Endothelial cell (in vitro differentiated cells): ENCODE measurements at places on chromosomes 12 and 14.
A peak's percentile ranks its signal among the peaks of the same experiment; 100 is the strongest.

- no peak for DNase-seq
Measured at GRCh38 chr12:87074781-87075180, 818.6 kb upstream of the MGAT4C start.

GRCh38 chr12:57844709-57845477, 1.6 kb downstream of the CTDSP2 start:
- peak; percentile 37 for DNase-seq

- DNase-seq = no peak
Measured at GRCh38 chr12:8991371-8992345, 2.3 kb downstream of the KLRG1 start.

- no peak for DNase-seq
Measured at GRCh38 chr12:49017891-49018260, 700 bp downstream of the PRKAG1 start.

GRCh38 chr12:57754411-57755193, at the start of gene MARCHF9:
TSS of gene MARCHF9 (plus strand) at chr12:57755103. CDS start at chr12:57755529, 426 bp downstream.
- DNase-seq = no peak

DNA sequence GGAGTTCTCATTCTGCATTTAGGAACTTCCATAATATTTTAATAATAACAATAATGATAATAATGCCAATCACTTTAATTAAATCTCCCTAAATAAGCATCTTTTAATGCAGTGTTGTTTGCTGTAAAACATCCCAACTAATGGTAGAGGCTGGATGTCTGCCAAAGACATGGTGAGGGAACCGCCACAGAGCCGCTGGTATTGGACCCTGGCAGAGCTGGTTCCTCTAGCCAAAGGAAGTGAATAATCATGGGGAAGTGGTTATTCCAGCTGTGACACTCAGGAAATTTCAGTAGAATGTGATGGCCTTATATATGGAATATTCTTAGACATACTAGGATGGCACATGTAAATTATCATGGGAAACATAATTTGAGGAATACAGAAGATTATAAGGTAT, 483.3 kb downstream of the ZFP36L1 start:
- no peak for DNase-seq

DNA sequence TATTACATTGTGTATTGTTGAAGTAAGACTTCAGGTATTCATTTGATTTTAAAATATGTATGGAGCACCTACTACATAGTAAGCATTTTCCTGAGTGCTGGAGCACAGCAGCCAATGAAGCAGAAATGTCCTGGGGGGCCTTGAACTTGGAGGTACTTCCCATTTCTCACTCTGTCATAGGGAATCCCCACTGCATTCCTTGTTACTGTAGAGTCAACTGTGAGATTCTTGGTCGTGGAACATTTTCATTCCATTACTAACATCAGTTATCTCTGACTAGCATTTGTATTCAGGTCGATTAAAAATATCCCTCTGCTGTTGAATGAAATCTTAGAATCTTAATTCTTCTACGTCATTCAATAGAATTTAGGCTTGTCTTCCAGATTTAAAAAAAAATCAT, 66.7 kb downstream of the PDE3A start:
- no peak for DNase-seq

GRCh38 chr14:77032491-77032843, 4.0 kb upstream of the IRF2BPL start:
- no peak for DNase-seq

DNA sequence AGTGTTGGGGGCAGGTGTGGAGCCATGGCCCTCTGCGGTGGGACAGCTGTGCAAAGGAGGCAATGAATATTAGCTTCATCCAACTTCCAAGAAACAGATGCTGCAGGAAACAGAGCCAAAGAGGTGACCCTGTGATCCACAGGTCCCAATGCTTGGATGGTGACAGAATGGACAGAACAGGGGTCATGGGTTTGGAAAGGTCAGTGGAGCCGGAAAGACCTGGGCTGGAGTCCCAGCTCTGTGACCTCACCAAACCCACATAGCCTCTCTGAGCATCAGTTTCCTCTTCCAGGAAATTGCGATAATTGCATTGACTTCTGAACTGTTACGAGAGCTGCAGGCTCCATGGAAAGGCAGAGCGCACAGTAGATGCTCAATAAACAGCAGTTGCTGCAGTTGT, 110.2 kb upstream of the GSC start:
- DNase-seq = no peak

DNA sequence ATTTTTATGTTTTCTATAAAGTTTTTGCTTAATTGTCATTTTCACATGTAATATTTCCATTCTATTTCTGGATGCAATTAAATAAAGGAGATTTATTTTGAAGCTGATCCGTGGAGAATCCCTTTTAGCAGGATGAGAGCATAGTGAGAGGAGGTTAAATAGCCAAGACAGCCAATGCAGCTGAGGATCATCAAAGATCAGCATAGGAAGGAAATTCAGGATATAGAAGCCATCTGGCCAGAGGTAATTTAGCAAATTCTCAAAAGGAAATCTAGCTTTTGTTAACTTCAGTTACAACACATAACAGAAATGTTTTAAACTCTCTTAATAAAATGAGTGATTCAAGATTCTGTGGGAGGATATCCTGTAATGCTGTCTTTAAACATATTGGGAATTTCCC, 122.8 kb upstream of the PDE3A start:
- no peak for DNase-seq

- no peak for DNase-seq
Measured at GRCh38 chr12:63821781-63822251, 22.7 kb upstream of the SRGAP1 start.

GRCh38 chr14:103084021-103084919, at the start of gene LBHD2:
TSS of gene LBHD2 (plus strand) at chr14:103084210. CDS start at chr14:103086013, 1,803 bp downstream.
- peak; percentile 39 for DNase-seq

- DNase-seq = no peak
Measured at GRCh38 chr14:67986131-67986841, 166.7 kb downstream of the RAD51B start.

- no peak for DNase-seq
Measured at GRCh38 chr12:58503731-58504130, 416.6 kb downstream of the LRIG3 start.

DNA sequence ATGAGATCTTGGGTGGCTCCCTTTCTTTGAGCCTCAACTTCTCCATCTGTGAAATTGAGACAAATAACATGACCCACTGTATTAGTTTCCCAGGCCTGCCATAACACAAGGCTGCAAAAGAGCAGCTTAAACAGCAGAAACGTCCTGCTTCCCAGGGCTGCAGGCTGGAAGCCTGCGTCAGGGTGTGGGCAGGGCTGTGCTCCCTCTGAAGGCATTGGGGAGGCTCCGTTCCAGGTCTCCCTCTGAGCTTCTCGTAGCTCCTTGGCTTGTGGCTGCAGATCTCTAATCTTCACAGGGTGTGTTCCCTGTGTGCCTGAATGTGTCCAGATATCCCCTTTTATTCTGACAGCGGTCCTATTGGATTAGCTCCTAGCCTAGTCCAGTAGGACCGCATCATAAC, 147.1 kb downstream of the VRK1 start:
- DNase-seq = no peak

GRCh38 chr12:110234755-110235154, 46.3 kb upstream of the ATP2A2 start:
- no peak for DNase-seq

DNA sequence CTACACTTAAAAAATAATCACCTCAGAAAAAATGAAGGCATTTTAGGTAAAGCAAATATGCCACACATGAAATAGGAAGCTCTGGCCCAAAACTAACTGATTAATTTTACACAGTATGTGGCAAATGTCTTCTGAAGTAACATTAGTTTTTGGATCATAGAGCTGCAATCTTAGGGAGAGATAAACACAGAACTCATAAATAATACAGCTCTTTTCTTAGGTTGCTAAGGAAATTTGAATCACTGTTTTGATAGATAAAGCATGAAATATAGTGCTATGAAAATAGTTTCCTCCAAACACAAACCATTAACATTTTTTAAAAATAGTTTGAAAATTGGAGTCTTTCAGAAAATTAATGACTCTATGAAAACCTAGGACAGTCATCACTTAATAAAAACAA, 15.0 kb downstream of the RASSF9 start:
- DNase-seq = no peak

DNA sequence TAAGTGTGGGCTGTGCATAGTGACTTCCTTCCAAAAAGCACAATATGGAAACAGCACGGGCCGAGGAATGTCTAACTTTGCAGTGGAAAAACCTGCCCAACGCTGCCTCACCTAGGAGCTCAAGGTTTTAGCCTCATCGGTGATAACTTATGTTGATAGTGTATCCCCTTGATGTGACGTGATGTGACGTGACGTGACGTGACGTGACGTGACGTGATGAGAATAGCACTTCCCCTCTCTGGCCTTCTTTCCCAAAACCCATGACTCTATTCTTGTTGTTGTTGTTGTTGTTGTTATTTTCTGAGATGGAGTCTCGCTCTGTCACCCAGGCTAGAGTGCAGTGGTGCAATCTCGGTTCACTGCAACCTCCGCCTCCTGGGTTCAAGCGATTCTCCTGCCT, 64.5 kb downstream of the KCNK13 start:
- no peak for DNase-seq

DNA sequence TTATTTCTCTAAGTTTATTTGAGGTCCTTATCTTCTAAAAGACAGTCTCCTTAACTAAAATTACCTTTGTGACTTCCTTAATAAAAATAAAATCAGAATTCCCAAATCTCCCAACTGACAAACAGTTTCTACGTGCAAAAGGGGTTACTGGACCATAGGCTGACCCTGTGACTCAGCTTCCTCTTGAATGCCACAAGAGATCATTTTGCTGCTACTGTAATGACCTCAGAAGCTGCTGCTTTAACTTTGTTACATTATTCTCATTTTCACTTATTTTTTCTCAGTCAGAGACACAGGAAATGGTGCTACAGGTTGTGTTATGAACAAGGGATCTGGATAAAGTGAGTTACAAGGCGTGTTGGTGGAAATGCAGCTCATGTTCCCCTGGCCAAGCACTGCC, 132.2 kb upstream of the TMTC2 start:
- DNase-seq = no peak

DNA sequence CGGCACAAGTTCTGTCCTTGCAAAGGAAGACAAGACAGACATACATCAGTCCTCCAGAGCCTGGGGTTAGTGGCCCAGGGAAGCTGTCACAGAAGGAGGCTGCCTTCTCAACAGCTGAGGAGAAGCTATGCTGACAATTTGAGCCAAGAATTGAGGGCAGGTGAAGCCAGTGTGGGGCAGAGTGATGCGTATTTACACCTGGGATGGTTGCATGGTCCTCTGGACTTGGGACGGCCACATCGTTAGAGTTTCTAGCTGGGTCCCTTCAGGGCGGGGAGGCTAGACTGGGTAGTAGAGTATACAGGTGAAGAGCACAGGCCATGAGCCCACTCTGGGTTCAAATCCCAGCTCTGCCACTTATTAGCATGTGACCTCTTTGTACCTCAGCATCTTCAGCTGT, 16.5 kb downstream of the KRT85 start:
- DNase-seq = no peak

DNA sequence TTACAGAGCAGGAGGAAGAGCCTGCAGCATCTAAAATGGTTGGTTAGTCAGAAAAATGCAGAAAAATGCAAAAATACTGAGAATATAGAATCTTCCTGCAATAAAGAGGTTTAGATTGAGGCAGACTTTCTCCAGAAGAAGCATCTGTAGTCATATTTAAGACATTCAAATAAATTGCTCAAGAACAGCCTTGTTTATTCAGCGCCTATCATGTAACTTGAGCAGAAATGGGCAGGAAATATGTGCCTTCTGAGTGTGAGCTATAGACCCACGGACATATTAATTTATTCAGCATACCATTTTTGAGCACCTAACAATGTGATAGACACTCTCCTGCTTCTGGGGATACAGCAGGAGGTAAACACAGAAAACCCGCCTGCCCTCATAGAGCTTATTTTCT, 102.0 kb upstream of the HIF1A start:
- no peak for DNase-seq

- DNase-seq = no peak
Measured at GRCh38 chr14:70660967-70661893, 19.5 kb downstream of the TTC9 start.

DNA sequence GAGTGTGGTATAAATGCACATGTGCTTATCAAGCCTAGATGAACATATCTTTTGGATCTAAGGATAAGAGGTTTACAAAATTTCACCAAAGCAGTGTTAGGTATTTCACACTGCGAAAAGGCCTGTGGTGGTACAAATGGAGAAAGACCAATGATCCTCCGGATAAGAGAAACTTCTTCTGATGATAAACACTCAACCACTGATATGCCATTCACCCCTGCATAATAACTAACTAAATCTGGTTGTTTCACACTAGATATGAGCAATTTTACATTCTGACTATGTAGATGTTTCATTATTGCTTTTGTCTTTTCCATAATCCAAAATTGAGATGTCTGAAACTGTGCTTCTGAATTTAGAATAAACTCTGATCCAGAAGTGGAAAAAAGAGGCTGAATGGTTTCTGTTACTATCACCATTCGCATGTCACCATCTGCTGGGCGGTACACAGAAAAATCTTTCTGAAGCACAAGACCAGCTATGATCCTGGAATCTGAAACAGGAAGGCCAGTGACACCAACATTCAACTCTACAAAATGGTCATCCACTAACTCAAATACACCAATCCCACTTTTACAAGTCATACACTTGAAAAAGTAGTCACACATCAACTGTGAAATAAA, 1.3 kb downstream of the BBS10 start:
- no peak for DNase-seq

- DNase-seq = no peak
Measured at GRCh38 chr14:95374239-95374997, 54.7 kb upstream of the CLMN start.

DNA sequence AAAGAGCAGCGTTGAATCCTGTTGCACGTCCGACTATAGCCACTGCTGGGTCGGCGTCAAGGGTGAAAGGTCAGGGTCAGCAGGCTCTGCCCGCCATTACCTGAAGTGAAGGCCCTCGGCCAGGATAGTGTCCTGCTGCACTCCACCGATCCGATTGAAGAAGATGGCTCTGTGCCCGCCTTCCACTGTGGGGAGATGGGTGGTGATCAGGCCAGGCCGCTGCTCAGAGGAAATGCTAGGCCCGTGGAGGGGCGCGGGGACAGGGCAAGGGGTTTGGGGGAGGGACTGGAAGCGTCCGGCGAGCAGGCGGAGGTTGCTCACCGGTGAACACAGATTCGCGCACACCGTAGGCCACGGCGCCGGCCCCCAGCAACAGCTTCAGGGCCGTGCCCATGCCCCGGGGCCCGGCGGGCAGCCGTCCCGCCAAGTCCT, 352 bp downstream of the PHB2 start:
- no peak for DNase-seq

- peak; percentile 67 for DNase-seq
Measured at GRCh38 chr12:55742719-55743405, at the start of gene GDF11. TSS of gene GDF11 (plus strand) at chr12:55743122. CDS start at chr12:55743317, 195 bp downstream.

DNA sequence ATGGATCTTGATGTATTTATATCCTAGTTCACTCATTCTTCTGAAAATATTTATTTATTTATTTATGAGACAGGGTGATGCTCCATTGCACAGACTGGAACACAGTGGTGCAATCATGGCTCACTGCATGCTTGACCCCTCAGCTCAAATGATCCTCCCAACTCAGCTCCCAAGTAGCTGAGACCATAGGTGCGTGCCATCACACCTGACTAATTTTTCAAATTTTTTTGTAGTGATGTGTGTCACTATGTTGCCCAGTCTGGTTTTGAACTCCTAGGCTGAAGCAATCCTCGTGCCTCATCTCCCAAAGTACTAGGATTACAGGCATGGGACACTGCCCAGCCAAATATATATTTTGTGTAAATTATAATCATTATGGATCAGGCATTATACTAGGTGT, 595.6 kb upstream of the ATP2B1 start:
- no peak for DNase-seq
